ENCODE measurements at places on chromosomes 7 and 10.
A peak's percentile ranks its signal among the peaks of the same experiment; 100 is the strongest.

DNA sequence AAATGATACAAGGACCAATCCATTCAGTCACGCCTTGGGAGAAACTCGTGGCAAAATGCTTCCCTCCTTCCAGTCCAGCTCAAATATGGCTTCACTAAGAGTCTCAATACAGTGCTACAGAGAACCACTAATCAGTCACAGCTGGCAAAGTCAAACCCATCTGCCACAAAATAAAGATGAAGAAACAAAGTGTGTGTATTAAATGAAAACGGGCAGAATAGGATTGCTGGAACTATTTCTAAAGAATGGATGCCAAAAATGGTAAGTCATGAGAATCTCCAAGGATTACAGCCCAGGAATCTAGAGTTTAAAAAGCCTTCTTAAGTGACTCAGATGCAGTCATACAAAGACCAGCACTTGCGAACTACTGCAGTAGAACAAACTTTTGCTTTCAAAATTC is 61.9 kb downstream of the CACUL1 start:
- no peak for DNase-seq

DNA sequence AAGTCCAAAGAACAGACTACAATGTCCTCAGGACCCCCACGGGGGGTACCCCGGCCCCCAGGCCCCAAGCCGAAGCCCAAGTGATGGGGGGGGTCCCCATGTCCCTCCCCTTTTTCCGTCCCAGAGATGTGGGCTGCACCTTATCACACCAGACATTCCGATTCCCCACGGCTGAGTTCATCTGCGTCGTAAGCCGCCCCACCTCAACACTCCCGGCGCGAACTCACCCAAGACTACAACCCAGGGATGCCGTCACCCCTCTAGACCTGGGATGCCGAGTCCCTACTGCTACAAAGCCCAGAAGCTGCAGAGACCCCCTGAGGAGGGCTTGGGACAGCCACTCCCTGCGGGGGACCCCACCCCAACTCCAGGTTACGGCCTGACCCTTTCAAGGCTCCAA is 14.5 kb downstream of the PDGFA start:
- no peak for DNase-seq

- no peak for DNase-seq
Observed at GRCh38 chr7:140451716-140452115, 27.6 kb downstream of the MKRN1 start.

DNA sequence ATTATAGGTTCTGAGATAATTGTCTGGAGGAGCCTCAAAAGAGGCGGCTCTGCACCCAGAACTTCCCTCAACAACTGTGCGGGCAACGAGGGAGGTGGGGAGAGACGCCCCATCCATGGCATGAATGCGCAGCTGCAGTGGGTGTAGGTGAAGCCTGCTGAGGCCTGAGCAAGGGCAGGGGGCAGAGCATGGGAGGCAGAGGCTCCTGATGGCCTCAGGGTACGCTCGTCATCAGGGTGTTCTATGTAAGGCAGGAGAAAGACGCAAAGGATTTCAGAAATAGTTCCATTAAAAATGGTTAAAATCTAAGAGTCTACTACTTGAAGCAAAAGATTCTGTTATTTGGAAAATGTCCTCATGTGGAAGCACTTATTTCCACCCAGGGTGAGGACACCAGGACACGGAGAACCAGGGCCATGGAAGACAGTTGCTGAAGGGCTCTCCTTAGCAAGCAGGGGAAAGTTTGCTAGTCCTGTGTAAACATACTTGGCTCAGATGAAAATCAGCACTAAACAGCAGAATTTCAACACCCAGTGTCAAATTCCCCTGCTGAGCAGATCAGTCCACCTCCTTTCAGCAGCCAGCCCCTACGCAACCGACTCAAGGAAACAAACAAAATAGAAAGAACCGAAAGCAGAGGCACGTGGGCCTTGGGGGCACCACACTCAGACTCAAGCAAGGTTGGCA is 18.9 kb downstream of the INSIG1 start:
- no peak for DNase-seq

GRCh38 chr10:86773498-86773897 is 17.1 kb downstream of the BMPR1A start:
- no peak for DNase-seq

DNA sequence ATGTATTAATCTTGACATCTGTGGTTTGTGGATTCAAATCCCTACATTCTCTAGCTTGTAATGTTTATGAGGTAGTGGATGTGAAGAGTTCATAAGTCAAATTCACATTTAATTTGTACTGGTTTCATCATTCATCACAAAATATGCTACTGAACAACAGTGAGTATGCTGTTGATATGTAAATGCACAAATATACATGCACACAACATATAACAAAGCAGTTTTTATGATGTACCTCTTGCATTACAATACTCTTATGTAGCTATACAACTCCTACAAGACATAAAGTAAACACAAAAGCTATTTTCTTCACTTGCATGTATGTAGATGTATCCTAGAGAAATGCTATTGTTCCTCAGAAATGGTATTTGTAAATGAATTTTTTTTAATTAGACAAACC is 111.0 kb upstream of the ANTXRL start:
- no peak for DNase-seq

GRCh38 chr7:137539111-137539715 is 195.7 kb upstream of the PTN start:
- DNase-seq = no peak

DNA sequence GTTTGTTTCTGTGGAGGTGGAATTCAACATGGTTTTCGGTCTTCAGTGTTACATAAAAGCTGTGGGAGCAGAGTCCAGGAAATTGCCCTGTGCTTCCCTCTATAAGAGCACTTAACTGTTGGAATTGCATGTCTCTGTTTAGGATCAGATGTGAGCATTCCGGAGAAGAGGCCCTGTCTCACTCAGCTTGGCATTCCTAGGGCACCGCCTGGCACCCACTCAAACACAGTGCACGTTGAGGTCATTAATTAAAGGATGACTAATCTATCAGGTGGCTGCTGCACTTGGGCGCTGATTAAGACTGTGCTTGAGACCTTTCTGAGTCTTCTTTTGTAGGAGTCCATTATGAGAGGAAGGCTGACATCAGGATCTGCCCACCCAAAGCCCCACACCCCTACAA is 82.8 kb upstream of the VIPR2 start:
- no peak for DNase-seq

GRCh38 chr7:1176891-1177373 is 16.9 kb upstream of the ZFAND2A start:
- peak; percentile 79 for DNase-seq

- DNase-seq = no peak
Observed at GRCh38 chr7:91912494-91912893, 28.2 kb upstream of the AKAP9 start.

DNA sequence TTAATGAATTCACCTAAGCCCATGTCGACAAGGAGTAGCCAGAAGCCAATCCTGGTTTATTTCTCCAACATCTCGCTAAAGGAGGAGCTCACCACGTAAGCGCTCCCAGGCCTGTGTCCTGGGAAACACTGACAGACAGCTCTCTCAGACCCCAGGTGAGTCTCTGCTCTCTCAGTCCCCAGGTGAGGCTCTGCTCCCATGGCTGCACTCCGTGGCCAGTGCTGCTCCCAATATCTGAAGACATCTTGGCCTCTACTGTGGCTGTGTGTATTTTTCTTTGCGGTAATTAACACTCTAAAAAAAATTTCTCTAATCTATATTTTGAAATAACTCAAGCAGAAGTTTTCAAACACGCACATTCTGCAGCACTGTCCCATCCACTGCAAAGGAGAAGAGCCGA is 564.5 kb downstream of the PTPRN2 start:
- DNase-seq = no peak

DNA sequence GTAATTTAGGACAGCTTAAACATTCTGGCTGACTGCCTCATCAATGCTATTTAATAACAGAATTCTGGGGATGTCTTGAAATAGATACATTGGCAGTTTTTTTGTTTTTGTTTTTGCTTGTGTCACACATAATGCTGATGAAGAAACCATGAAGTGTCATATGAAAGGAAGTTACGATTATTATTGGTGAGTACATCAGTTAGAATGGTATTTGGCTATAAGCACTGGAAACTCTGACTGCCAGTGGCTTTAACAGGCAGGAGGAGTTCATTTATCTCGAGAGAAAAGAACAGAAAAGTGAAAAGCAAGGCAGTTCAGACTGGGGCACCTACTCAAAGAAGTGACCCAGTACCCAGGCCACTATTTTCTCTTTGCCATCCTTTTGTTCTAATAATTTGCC is 18.1 kb downstream of the LSM8 start:
- DNase-seq = no peak

DNA sequence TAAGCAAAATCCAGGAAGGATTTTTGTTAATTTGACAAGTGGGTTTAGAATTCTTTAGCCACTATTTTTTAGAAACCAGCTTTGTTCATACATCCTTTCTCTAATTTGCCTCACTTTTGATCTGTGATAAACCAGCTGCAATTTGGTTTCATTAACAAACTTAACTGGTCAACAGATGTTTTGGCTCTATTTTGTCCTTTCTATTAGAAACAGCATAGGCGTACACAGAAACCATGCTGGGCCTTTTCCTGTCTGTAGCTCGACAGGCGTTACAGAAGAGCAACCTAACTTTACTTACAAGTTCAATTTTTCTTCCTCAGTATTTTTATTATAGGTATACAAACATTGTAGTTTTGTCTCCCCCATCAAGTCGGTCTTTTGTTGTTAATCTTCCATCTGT is 28.2 kb downstream of the KAT6B start:
- no peak for DNase-seq

DNA sequence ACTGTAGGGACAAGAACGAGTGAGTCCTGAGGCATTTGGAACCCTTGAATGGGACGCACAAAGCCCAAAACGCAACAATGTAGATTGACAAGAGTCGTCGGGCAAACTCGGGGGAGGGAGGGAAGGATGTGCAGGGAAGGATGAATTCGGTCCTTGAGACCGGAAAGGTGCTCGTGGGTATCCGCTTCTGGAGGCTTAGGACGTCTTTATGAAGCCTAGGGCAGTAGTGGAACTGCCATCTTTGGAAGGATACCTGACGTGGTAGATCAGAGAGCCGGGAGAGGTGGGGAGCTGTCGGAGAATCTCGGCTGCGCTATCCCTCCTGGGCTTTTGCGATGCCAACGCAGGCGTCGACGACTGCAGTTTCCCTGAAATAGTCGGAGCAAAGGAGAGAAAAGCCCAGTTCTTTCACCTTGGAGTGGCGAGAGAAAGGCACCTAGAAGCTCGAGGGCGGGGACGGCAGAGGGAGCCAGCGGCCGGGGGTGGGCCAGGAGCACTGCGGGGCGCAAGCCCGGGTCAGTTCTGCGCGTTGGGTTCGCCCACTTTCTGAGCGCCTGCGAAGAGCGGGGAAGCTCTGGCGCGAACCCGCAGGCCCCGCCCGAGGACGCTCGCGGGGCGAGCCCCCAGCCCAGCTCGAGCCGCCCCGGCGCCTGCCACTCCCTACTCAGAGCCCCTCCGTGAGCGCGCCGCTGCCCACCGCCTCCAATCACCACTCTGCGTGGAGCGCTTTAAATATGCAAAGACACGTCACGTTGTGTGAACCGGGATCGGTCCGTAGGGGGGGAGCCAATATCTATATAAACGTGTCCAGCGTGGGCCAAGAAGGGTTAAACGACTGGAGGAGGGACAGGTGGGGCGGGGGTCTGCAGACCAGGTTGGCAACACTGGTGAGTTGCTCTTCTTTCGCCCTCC is at the start of gene CYP26C1:
TSS of gene CYP26C1 (plus strand) at position 824 of the 912 bp plus-strand sequence. CDS start 466 bp downstream, outside the sequence.
- DNase-seq = no peak

- no peak for DNase-seq
Observed at GRCh38 chr10:110612087-110612486, 32.0 kb upstream of the RBM20 start.

GRCh38 chr10:124062390-124062789 is 31.0 kb downstream of the CHST15 start:
- DNase-seq = no peak

DNA sequence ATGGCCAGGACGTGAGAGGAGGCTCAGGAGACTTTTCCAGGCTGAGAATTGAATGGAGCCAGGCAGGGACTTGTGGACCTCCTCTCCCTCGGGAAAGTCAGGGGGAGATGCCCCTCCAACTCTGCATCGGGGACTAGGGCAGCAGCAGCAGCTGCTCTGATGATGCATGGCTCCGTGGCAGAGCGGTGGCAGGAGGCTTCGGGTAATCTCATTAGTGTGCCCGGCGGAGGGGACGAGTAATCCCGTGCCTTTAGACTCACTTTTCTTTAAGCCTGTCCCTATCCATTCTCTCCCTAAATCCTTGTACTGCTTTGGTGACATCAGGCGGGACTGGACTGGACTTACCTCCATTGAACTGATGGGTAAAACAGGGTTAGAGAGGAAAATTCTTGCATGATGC is 75.1 kb downstream of the ZMIZ1 start:
- DNase-seq = no peak

DNA sequence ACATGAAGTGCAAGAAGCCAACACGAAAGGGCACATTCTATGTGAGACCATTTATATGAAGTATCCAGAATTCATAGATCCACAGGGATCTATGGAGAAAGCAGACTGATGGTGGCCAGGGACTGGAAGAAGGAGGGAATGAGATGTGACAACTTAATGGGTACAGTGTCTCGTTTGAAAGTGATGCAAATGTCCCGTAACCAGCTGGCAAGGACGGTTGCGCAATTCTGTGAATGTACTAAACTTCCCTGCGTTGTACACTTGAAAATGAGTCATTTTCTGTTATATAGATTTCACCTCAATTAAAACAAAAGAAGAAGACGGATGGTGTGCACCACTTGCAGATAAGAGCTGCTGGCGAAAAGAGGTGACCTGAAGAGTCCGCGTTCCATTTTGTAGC is 861.1 kb downstream of the TYW1 start:
- no peak for DNase-seq

DNA sequence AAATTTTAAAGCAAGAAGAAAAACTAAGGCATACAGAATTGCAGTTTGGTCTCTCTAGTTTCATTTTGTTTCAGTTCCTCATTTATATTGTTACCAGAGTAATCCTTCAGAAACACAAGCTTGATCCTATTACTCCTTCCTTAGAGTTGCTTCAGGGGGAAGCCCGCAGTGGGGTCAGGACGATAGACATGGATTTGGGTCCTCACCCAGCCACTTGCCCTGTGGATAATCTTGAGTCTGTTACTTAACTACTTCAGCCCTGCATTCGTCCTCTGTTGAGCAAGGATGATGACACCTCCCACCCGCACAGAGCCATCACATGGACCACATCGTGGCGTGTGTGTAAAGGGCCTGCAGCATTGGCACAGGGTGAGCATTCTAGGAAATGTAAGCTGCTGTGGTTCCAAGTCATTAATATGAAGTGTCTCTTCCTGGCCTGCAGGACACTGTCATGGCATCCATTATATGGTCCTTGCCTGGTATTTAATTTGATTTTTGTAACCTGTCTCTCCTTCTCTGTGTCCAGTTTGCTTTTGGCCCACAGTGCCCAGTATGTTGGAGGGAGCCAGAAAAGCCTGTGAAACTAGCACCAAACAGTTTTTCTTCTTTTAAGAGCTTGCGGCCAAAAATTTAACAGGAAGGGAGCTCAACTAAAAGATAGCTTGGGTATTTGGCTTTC is 111.2 kb downstream of the EEPD1 start:
- DNase-seq = no peak

GRCh38 chr7:129923709-129924108 is 29.1 kb downstream of the UBE2H start:
- DNase-seq = no peak

GRCh38 chr10:22427101-22427500 is 81.8 kb downstream of the SPAG6 start:
- no peak for DNase-seq
